ENCODE measurements at places on chromosomes 3 and 15. TPM values are rescaled to one million over a fixed set of nuclear protein-coding genes. Genes with fewer than 3 reads are reported as not detected.

Gene GADL1
- total RNA-seq, result 0.22 TPM

- H3K27me3 ChIP-seq, result no peaks in the 10 kb centered on the region
- no peak overlapping the region for H3K4me3 ChIP-seq
- no peak overlapping the region for H3K27ac ChIP-seq
- H3K4me1 ChIP-seq, result no peaks in the 10 kb centered on the region
Observed at GRCh38 chr3:28252001-28252431, 10.6 kb downstream of the CMC1 start.

GRCh38 chr3:187748050-187748481, 2.8 kb upstream of the BCL6 start:
- peak overlapping the region; percentile 45 for H3K27ac ChIP-seq
- H3K4me1 ChIP-seq, result peaks cover 9% of the 10 kb centered on the region
- no peak overlapping the region for H3K4me3 ChIP-seq
- H3K36me3 ChIP-seq, result no peaks in the 10 kb centered on the region

GRCh38 chr3:48465237-48465530, 18.6 kb downstream of the ATRIP start:
- peak overlapping the region; percentile 100 for H3K27ac ChIP-seq
- no peaks in the 10 kb centered on the region for H3K27me3 ChIP-seq
- DNase-seq, result no peak
- no peak overlapping the region for H3K4me3 ChIP-seq
- peaks cover 23% of the 10 kb centered on the region for H3K4me1 ChIP-seq

GRCh38 chr3:98778383-98778782, 15.2 kb downstream of the ST3GAL6 start:
- DNase-seq, result no peak
- H3K36me3 ChIP-seq, result no peaks in the 10 kb centered on the region
- H3K4me1 ChIP-seq, result peaks cover 21% of the 10 kb centered on the region
- peak overlapping the region; percentile 20 for H3K27ac ChIP-seq
- no peak overlapping the region for H3K4me3 ChIP-seq

Measured in kidney (tissue), 22 donors.